ENCODE measurements at places on chromosomes 6 and 20. TPM values are rescaled to one million over a fixed set of nuclear protein-coding genes. Genes with fewer than 3 reads are reported as not detected.

- no peaks in the 10 kb centered on the region for H3K27me3 ChIP-seq
- H3K27ac ChIP-seq, result no peak overlapping the region
- no peaks in the 10 kb centered on the region for H3K4me1 ChIP-seq
These were observed 28.5 kb downstream of the SLC35D3 start for GRCh38 chr6:136950436-136951126.

DNA sequence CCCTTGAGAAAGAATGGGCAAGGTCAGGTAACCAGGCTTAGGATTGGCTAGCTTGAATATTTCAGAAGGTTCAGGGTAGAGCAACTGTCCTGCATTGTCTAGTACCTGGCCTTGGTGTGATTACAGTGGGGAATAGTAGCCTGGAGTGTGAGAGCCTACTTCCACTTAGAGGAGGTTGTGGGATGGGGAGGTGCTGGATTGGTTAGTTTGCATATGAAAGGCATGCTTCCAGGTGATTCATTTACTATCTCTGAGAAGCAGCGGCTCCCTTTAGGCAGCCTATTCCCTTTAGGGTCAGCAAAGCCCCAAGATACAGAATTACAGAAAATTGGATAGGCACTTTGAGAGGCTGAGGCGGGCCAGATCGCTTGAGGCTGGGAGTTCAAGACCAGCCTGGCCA lies 25.0 kb upstream of the SCGN start:
- no peak overlapping the region for H3K27ac ChIP-seq
- no peaks in the 10 kb centered on the region for H3K27me3 ChIP-seq
- H3K4me3 ChIP-seq, result no peak overlapping the region
- no peaks in the 10 kb centered on the region for H3K36me3 ChIP-seq

GRCh38 chr6:168269455-168270243 lies 49.9 kb downstream of the DACT2 start:
- no peak overlapping the region for H3K4me3 ChIP-seq
- DNase-seq, result no peak
- H3K27ac ChIP-seq, result no peak overlapping the region
- H3K4me1 ChIP-seq, result no peaks in the 10 kb centered on the region

FGD2 gene
- total RNA-seq, result 52.5 TPM

GRCh38 chr6:108619431-108620197 lies 58.9 kb downstream of the FOXO3 start:
- H3K27ac ChIP-seq, result peak overlapping the region; percentile 44
- H3K4me1 ChIP-seq, result peaks cover 86% of the 10 kb centered on the region
- H3K27me3 ChIP-seq, result no peaks in the 10 kb centered on the region
- no peak for DNase-seq
- no peaks in the 10 kb centered on the region for H3K36me3 ChIP-seq
- H3K4me3 ChIP-seq, result peak overlapping the region; percentile 1

MGME1 gene
- 7.4 TPM for total RNA-seq

Data from thoracic aorta (tissue), 2 donors.